ENCODE measurements at places on chromosomes 11 and 22.

DNA sequence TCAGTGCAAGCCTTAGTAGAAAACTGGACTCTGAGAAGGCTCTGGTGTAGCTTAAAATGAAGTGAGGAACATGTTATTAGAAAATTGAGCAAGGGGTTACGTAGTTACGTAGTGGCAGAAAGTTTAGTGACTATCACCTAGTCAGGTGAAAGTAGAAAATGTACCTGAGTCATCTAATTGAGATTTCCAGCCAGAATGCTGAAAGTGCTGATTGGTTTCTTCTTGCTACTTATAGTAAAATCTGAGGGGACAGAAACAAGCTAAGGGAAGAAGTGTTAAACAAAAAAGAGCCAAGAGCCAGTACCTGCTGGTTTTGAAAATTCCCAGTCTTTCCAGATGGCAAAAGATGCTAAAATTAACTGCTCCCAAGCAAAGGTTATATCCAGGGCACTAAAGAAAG lies 29.4 kb downstream of the ZNF280B start:
- no peak for DNase-seq

GRCh38 chr22:19596680-19597398 lies 72.6 kb upstream of the CLDN5 start:
- DNase-seq, result no peak

GRCh38 chr11:125591649-125592304 lies 875 bp upstream of the STT3A start:
- DNase-seq, result peak; percentile 75

DNA sequence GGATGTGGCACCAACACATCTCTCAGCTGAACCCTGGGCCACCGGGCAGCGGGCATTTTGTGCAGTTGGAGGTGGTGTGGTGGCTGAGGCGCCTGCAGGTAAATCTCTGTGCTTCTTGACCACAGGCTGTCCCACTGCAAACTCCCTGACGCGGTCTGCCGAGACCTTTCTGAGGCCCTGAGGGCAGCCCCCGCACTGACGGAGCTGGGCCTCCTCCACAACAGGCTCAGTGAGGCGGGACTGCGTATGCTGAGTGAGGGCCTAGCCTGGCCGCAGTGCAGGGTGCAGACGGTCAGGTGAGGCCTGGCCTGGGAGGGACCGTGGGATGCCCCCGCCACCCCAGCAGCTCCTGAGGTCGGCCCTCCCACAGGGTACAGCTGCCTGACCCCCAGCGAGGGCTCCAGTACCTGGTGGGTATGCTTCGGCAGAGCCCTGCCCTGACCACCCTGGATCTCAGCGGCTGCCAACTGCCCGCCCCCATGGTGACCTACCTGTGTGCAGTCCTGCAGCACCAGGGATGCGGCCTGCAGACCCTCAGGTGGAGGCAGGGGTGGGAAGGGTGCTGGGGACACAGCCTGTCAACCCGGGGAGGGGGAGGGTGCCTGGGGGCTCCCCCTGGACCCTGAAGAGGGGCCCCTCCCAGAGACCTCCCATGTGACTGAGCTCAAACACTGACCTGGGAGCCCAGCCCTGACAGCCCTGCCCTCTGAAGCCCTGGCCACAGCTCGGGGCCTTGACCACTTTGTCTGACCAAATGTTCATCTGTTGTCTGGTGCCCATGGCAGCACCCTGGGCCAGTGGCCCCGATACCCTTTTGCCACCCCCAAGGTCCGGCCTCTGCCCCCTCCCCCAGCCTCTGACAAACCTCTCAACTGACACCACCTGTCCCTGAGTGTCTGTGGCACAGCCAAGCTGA lies 4.6 kb upstream of the PGGHG start:
- no peak for DNase-seq

DNA sequence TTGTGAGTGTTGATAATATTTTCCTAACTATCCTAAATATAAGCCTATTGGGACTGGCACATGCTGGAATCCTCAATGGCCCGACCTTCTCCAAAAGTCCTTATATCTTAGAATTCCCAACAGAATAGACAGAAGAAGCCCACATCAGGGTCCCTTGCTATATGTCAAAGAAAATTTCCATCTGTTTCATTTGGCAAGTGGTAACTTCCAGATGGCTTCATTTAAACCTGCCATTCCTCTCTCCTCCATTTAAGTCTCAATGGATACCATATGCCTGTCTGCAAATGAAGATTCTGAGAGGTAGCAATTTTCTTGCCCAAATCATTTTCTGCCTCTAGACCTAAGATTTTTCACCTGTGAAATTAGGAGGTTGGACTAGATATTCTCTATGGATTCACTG lies 73.1 kb upstream of the KCNA4 start:
- no peak for DNase-seq

Measured in stimulated activated effector memory CD8-positive, alpha-beta T cell treated with anti-CD3 and anti-CD28 coated beads, Interleukin-12 subunit alpha, Interleukin-12 subunit beta, amount 100 ng/mL, for 72 hours (primary cell).